T1000 (cell line): ENCODE measurements at places on chromosomes 12 and 14.

DNA sequence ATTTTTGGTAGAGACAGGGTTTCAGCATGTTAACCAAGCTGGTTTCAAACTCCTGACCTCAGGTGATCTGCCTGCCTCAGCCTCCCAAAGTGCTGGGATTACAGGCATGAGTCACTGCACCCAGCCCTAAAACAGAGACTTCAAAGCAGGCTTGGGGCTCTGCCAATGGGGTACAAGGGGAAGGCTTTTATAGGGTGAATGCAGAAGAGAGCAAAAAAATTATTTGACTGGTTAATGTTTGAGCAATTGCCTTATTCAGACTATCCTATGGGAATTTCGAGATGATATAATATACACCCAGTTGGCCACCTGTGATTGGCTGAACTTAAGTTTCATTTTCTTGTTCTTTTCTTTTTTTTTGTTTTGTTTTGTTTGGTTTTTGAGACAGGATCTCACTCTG is 31.5 kb upstream of the ACTN1 start:
- DNase-seq, result no peak

DNA sequence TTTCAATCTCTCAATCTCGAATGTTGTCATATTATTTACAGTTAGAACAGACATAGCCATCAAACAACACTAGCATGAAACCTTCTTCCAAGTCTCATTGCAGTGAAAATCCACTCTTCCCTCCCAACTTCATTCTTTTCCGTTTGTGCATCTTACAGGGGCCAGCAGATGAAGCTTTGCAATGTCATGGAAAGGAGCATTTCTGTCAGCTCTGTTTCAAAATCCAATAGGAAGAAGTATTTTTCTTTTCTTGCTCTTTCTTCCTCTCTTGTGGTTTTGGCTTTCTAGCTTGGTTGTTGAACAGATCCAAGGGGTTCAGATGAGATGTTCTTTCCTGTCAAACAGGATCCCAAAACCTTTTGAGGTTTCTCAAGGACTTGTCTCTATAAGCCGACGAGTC is 416.6 kb downstream of the AEBP2 start:
- DNase-seq, result no peak

DNA sequence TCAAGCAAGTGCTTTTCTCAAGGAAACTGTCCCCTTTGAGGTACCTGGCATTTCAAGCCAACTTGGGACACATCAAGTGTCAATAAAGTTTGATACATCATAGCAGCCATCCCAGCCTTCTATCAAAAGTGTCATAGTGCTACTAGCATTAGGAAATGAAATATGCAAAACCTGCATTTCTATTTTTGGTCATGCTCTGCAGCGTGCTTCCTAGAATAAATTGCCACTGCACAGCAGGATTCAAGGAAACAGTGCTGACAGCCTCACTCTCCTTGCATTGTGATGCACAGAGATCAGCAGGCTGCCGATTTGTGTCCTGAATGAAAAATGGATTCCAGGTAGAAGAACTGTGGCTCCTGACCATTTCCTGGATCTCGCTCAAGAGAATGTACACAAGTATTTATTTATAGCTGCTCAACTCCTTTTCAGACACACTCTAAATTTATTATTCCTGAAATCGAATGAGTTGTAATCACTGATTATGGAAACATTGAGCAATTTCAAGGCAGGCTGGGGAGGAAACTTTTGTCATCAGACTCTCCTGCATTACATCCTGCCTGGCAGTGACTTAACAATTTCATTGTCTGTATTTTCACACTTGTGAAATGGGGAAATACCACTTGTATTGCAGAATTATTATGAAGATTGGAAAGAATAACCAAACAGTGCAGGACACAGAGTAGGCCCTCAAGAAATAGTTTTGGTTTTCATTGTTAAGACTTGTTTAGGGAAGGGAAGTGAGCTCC is 120.9 kb downstream of the SLC38A6 start:
- DNase-seq, result no peak

DNA sequence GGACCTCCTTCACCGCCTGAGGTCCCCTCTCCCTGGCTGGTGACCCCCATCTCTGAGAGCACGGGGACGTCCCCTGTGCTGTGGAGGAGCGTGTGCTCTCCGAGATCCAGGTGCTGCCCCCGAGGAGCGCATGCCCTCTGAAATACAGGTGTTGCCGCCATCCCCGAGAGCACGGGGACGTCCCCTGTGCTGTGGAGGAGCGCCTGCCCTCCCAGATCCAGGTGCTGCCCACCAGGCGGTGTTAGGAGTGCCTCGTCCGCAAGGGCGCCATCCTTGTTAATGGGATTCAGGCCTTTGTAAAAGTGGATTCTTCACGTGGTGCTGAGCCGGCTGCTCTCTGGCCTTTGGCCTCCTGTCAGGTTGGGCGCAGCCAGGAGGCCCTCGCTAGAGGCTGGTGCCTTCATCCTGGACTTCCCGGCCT is 10.1 kb downstream of the NOC4L start:
- DNase-seq, result no peak

DNA sequence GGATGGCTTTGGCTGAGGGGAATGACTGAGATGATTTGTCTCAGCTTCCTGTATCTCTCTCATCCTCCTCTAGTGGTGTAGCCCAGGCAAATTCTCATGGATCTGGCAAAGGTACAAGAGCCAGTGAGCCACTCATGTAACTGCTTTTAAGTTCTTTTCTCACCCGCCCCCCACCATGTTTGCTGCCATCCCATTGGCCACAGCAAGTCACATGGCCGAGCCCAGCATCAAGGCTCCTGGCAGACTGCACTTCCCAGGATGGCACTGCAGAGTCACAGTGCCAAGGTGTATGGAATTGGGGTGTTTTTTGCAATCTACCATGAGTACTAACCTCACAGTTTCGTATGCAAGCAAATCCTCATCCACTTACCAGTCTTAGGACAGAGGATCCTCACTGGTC is 50.9 kb downstream of the CHST11 start:
- DNase-seq, result peak; percentile 11

GRCh38 chr14:67934087-67934486 is 114.5 kb downstream of the RAD51B start:
- no peak for DNase-seq

DNA sequence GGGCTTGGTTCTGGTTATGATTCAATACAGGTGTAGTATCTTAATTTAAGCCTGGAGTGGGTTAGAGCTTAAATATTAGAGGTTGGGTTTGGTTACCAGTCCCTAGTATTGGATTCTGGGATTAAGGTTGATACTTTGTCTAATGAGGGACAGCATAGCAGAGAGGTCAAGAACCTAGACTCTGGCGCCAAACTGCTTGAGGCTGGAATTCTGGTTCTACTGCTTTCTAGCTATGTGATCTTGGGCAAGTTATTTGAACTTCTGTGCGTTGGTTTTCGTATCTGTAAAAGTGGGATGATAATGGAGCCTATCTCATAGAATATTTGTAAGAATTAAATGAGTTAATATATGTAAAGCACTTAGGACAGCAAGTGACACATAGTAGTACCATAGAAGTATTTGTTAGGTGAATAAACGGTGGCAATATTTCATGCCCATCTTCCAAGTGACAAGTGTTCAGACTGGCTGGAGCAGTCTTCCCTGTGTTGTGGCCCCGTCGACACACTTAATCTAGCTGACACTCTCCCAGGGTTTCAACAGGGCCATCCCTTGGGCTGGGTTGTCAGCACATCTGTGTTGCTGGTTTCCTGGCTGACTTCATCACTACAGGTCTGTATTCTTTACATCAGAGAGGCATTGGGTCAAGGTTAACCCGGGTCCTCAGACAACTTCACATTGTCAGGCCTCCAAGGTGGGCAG is 3.0 kb downstream of the ENDOU start:
- DNase-seq, result no peak

DNA sequence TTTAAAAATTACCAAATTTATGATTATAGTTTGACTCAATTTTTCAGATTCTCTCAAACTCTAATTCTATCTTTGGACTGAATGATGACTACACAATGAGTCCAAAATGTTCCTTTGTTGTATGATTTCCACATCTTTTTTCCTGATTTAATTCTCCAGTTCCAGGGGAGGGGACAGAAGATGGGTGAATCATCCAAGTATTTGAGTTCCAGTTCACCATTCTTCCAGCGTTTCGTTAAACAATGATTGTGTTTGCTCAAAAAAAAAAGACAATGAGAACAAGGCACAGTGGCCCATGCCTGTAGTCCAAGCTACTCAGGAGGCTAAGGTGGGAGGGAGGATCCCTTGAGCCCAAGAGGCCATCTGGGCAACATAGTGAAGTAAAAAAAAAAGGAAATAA is 23.8 kb downstream of the BAZ1A start:
- DNase-seq, result no peak

- DNase-seq, result peak; percentile 26
These were observed 831 bp upstream of the NKX2-1 start for GRCh38 chr14:36520601-36521525.

DNA sequence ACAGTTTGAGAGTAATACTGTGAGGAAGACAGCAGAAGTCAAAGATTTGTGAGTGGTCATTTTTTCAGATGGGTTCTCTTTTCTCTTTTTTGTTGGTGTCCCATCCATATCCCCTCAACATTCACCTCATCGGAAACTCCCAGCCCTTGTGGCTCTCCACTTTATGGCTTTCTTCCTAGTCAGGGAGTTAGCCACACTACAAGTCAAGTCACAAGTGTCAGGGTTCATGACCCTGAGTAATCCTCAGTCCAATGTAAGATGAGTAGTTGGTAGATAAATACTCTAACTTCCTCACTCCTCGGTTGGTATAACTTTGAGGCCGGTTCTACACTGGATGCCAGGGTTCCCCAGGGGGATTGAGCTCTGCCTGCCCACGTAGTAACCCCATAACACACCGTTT is 41.4 kb downstream of the PTGER2 start:
- no peak for DNase-seq

DNA sequence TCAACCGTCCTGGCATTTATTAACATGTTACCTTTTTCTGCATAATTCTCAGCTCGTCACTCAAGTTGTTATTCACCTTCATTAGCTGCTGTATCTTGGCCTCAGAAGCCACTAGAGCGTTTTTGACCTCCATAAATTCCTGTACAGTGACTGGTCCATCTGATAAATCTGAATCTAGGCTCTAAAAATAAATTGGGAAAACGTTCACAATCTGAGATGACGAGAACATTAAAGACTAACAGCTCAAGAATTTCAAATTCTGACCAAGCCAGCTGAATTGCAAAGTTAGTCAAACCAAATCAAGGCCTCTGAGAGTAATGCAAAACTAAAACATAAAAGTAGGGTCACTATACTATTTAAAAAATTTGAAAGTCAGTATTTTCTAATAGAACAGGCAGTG is 45.0 kb downstream of the GIT2 start:
- peak; percentile 20 for DNase-seq

GRCh38 chr14:95137164-95137803 is 20.0 kb downstream of the DICER1 start:
- DNase-seq, result no peak

DNA sequence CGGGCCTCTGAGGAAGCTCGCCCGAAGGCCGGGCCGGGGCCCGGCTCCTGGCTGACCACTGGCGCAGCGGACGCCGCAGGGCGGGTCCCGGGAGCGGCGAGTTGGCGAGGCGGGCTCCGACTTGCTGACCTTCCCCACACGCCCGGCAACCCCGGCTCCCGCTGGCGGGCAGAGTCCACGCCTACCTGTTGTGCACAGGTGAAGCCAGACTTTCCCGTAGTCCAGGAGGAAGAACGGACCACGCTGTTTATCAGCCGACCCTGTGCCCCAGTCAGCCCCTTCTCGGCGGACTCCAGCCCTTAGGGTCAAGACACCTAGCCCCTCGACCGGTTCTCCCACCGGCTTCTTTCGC is 407 bp downstream of the HEATR5A start:
- DNase-seq, result no peak

GRCh38 chr12:121620333-121620891 is 5.9 kb upstream of the ORAI1 start:
- no peak for DNase-seq

- DNase-seq, result no peak
These were observed 40.7 kb downstream of the CORO1C start for GRCh38 chr12:108690542-108691174.

GRCh38 chr14:64059454-64060198 is 206.8 kb downstream of the SYNE2 start:
- DNase-seq, result no peak

DNA sequence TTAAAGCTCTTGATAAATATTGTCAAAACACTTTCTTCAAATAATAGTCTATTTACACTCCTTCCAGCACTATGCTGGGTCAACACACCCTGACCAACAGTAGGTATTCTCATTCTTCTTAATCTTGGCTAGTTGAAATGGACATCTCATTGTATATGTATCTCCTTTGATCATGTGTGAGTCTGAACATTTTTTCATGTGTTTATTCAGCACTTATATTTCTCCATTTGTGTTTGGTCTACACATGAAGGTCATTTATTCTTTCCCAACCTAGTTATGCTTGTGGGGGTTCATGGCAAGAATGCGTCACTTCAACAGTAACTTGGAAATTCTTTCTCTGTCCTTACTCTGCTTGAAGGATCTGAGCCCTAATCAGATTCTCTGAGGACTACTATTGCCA is 133.1 kb upstream of the ARID2 start:
- DNase-seq, result no peak

GRCh38 chr14:33914676-33915516 is 36.0 kb downstream of the EGLN3 start:
- peak; percentile 12 for DNase-seq

DNA sequence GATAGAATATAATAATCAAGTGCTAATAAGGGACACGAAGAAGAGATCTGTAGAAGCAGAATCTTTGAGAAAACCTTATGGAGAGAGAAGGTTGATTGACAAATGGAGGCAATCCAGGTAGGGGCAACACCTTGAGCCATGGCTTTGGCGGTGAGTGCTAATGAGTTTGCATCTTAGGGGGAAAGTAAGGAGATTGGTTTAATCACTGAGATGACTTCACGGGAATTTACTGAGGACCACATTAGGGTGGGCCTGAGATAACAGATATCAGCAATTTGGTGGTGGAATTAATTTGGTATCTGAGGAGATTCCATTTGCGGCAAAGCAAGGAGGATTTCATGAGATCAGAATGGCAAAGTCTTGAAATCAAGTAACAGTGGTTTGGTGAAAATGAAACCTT is 1.8 kb upstream of the LARP4 start:
- DNase-seq, result no peak

DNA sequence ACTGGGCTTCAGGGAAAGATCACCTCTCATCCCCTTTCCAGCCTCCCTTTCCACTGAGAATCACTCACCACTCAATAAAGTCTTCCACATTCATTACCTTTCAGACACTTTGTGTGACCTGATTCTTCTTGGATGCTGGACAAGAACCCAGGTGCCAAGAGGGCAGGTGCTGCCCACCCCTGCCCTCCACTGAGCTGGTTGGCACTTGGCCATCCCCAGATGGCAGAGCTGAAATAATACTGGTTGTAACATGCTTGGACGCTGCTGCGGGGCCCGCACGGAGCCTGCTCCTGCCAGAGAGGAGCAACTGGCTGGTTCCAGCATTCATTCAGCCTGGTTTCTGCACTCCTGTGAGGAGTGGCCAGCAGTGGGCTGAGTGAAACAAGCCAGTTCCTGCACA is 386.7 kb upstream of the CCDC196 start:
- no peak for DNase-seq
